Activated CD4-positive, alpha-beta T cell treated with anti-CD3 and anti-CD28 coated beads for 4 hours (primary cell): ENCODE measurements at places on chromosomes 12 and 14.

DNA sequence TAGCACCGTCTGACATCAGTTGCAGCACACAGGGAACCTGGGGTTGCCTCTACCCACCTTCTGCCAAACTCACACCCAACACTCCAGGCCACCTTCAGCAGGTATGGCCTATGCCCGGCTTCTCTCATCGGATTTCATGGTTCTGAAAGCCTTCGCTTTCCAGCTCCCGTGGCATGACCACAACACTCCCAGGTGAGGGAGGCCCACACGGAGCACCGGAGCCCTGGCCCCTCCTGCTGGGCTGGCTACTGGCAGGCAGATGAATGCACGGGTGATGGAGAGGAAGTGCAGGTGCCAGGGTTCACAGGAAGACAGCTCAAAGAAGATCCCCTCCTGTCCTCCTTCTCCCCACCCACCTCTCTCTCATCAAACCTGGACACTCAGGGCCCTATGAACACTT lies 37.2 kb downstream of the CACNA2D4 start:
- DNase-seq, result no peak

DNA sequence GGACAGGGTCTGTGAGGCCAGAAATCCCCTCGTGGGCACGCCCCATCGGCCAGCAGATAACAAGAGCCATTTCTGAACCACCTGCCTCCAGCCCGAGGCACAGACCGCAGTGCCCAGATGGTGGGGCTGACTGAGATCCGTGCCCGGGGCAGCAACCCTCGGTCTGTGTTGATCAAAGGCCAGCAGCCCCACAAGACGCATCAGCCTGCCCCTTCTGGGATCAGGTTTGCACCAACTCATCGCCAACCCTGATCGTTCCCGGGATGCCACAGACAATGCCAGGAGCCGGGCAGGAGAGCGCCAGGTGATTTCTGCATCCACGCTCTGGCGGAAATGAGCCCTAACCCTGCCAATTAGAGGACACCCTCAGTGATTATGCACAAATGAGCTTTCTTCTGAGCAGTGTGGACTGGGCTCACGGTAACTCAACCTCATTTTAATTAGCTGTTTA lies 64.5 kb downstream of the TESC start:
- DNase-seq, result no peak

- no peak for DNase-seq
Measured at GRCh38 chr12:40915172-40915571, 222.9 kb downstream of the CNTN1 start.

DNA sequence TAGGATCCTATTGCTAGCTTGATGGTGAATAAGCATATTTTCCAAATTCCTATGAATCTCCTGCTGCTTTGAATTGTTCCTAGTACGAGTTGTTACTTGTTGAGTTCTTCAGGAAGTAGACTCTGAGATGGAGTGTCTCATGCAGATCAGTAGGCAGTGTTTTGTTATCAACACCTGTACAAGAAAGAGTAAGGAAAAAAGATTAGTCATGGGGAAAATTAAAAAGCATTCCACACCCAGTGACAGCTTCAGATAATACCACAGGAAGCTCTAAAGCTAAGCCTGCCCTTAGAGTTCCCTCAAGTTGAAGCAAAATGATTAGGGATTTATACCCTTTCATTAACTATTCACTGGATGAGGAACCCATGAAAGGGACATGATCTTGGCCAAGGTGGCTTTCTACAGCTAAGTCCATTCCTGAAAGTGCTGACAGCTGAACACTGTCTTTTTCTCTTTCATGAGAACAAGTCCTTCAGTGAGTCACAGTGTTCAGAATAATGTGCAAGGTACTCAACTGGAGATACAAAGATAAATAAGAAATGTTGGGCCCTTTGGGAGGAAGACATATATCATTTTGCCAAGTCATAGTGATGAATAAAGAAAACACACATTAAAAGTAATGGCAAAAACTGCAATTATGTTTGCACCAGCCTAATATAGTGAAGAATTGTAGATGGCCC lies 49.1 kb downstream of the CCER1 start:
- no peak for DNase-seq

GRCh38 chr12:115648463-115648862 lies 629.0 kb downstream of the MED13L start:
- no peak for DNase-seq

DNA sequence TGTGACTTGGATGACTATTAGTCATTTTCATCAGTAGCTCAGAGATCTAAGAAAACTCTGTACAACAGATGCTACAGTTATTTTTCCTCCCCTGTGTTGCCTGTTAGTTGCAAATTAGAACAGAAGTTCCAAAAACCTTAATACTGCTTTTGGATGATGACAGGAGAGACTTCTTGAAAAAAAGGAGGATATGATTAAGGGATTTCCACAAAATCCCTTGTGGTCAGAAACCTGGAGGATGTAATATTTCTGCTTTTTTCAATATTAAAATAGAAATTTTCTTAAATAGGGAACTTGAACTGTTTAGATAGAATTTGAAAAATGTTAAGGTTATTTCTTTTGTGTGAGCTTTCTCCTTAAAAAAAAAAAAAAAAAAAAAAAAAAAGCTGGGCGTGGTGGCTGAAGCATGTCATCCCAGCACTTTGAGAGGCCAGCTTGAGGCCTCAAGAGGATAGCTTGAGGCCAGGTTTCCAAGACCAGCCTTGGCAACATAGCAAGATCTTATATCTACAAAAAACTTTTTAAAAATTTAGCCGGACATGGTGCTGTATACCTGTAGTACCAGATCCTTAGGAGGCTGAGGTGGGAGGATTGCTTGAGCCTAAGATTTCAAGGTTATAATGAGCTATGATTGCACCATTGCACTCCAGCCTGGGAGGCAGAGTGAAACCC lies 14.1 kb downstream of the CMAS start:
- no peak for DNase-seq

- DNase-seq, result no peak
Measured at GRCh38 chr12:47024463-47024862, 55.0 kb upstream of the PCED1B start.

DNA sequence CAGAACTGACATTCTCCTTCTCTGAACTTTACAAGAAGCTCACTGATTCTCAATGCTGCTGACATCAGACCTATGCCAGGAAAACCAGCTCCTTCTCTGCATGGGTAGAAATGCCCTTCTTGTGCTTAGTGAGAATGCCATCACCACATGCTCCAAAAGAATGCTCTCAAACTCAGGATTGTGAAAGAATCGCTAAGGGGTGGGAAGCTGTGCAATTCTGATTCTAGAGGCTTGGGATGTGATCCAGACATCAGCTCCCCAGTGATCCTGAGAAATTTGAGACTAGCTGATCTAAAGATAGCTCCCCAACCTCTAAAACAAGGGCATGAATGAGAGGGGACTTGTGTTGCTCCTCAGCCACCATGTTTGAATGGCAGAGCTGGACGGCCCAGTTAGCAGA lies 113.2 kb downstream of the DPF3 start:
- no peak for DNase-seq

GRCh38 chr12:11227373-11227772 lies 40.6 kb upstream of the TAS2R42 start:
- no peak for DNase-seq

DNA sequence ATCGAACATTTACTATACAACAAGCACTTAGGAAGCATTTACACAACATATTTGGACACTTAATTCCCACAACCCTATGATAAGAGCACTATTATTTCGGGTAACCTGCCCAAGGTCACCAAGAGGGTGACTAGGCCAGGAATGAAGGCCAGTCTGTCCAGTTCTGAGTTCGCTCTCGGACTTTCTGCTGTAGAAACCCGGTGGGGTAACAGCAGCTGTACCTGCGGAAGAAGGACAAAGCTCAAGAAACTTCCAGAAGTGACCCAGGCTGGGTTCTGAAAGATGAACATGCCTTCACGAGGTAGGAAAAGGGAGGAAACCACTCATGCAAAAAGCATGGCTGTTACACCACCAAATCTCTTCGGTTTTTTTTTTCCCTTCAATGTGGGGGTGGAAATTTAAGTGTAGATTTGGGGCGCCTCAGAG lies 10.8 kb downstream of the PLA2G1B start:
- no peak for DNase-seq

GRCh38 chr14:75032939-75033338 lies 18.3 kb downstream of the MLH3 start:
- DNase-seq, result no peak

DNA sequence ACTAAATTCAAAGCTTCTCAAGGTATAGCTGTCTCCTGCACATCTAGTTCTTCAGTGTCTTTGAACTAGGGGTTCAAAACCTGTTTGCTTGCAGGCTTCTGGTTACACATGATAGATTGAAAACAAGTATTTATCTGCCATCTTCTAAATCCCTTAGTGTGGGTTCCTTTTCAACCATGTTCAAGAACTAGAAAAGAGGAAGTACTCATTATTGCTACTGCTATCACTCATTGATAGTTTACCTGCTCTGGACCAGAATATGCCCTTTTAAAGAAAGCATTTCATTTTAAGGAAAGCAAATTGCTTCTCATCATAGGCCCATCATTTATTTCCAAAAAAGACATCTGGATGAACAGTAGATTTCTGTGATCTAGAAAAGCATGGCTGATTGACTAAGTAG lies 37.1 kb upstream of the VSX2 start:
- DNase-seq, result no peak

- DNase-seq, result no peak
Measured at GRCh38 chr12:118358612-118359540, 13.8 kb downstream of the TAOK3 start.

DNA sequence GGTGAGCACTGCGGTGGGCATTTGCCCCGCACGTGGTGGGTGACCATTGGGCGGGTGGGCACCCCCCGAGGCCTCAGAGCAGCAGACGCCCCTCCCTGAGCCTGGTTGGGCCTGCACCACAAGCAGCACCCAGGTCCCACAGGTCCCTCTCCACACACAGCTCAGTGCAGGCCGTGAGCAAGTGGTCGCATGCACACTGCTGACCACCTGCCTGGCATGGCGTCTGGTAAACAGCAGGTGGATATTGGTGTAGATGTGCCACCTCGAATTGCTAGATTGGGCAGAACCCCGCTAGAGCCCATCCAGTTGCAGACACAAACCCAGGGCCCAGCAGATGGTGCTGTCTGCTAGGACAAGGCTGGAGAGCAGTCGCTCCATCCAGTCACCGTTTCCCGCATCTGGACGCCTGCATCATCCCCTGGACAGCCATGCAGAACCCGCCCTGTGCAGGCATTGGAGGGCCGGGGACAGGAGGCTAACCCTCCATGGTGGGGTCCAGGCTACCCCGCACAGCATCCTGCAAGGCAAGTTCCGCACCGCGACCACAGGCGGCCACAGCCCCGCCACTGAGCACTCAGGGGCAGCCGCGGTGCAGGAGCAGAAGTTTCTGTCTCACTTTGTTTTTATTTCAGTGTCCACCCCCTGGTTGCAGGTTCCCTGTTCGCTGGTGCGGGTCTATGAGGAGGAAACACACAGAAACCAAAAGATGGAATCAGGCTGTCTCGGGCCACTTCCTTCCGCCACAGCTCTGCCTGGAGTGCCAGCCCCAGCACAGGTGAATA lies 45.6 kb upstream of the RIMBP2 start:
- peak; percentile 55 for DNase-seq

- DNase-seq, result no peak
Measured at GRCh38 chr12:127558361-127558760, 708.6 kb upstream of the TMEM132C start.

GRCh38 chr14:58662018-58662417 lies 24.3 kb downstream of the DACT1 start:
- DNase-seq, result no peak

DNA sequence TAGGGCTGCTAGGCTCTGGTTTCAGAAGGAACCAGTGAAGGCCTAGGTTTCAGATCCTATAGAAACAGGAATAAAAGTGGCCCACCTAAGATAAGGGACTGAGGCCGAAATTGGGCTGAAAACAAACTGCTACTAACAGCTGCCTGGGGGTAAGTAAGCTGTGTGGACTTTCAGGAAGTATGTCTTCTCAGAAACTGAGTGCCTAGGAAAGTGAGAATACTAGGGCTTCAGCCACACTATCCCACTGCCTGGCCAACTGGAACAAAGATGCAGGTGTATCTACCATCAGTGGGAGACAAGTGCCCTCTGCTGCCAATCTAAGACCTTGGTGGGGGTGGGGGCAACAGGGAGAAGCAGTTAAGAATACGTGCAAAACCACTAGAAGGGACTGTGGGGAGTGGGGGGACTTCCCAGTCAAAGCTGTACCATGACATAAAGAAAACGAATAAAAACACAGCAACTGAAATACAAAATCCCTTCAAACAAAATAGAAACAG lies 82.5 kb downstream of the MED13L start:
- DNase-seq, result peak; percentile 52

GRCh38 chr14:29403091-29403490 lies 524.6 kb downstream of the PRKD1 start:
- no peak for DNase-seq

- DNase-seq, result no peak
Measured at GRCh38 chr14:91140672-91141071, 26.8 kb downstream of the DGLUCY start.

GRCh38 chr14:90290337-90291011 lies 34.1 kb downstream of the PSMC1 start:
- DNase-seq, result no peak

- DNase-seq, result no peak
Measured at GRCh38 chr12:30898846-30899245, 27.7 kb upstream of the TSPAN11 start.
